BJ (cell line): ENCODE measurements at places on chromosomes 6 and 20.

DNA sequence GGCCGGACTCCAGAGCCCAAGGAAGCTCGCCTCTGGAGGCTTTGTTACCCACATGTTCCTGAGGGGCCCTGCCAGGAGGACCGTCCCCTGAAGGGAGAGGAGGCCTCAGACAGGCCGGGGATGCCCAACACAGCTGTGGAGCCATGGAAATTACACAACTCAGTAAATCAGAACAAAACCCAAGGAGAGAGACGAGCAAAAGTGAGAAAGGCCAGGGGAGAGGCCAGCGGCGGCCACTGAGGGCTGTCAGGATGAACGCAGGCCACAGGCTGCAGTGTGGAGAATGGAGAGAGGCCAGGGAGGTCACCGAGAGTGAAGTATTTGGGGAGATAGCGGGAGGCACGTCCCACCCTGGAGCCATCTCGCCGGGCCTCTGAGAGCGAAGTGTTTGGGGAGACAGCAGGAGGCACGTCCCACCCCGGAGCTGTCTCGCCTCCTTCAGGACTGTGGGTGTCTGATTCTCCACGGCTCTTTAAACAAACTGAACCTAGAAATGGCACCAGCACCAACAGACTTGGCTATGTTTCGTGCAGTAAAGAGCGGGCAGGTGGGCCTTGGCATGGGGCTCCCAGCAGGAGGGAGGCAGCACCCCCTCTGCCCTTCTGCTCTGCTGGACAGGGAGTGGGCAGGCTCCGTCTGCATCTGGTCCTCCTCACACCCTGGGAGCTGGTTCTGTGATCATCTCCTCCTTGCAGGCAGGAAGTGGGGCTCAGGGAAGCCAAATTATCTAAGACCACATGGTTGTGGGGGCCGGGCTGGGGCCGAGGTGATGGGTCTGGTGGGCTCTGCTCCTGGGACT, 91.0 kb downstream of the YTHDF1 start:
- DNase-seq, result no peak

- no peak for DNase-seq
Measured at GRCh38 chr6:53547166-53547810, 2.4 kb upstream of the GCLC start.

DNA sequence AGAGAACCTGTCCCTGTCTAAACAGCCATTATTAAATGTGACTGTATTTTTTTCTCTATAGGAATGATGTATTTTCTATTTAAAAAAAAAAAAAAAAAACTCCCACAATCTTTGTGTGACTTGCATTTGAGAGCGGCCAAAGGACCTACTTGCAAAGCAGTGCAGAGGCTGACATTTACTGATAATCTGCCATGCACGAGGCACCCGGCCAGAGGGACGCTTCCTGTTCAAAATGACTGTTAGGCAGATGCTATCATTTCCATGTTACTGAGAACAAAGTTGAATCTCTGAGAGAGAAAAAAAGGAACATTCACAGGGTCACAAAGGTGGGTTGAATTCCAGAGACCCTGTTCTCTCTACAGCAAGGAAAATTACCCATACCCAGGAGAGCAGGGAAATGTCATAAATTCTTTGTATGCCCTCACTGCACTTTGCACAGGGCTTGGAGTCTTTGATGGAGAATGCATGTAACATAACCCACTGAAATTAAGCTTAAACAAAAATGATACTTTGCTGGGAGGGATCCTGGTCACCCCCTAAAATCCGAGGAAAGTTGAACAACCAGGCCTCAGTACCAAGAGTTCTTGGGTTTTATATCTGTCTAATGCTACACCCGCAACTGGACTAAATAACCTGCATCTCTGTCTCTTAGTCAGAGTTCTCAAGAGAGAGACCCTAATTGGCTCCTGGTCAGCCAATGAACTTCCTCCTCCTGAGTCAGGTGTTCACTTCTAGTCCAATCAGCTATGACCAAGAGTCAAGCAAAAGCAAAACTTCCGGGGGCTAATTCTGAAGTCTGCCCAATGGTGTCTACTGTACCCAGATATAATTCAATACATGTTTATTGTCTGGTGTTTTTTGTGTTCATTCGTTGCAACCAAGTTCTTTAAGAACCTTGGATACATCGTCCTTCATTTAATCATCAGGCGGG, 61.2 kb downstream of the GCLC start:
- no peak for DNase-seq

- DNase-seq, result no peak
Measured at GRCh38 chr6:7604003-7604402, 14.0 kb downstream of the SNRNP48 start.

DNA sequence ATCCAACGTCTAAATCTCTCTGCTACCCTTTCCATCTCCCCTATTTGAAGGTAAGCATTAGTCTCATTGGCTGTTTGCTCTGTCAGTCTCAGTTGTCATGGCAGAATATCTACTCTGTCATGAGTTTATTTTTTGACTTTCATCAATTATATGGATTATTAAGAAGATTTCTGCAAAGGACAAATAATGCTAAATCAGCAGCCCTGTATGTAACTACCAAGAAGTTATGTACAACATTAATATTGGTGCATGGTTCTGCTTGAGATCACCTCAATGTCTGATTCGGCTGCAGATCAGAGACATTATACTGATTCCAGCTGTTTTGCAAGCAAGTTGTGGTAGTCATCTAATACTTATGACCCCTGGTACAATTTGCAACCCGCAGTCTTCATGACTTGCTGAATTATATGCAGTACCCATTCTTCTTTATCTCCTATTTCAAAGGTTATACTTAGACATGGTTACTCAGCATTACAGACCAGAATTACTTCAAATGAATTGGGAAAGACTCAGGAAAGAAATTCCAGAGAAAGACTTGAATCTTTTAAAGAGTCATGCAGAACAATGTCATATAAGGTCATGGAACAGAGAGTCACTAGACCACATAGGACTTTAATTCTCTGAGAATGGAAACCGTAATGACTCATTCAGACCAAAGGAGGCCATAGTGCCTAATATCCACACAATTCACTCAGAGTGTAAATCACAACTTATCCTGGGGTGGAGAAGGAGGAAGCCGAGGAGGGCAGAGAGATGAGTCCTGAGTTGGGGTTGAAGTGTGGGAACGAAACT, 201.4 kb downstream of the IBTK start:
- peak; percentile 84 for DNase-seq

DNA sequence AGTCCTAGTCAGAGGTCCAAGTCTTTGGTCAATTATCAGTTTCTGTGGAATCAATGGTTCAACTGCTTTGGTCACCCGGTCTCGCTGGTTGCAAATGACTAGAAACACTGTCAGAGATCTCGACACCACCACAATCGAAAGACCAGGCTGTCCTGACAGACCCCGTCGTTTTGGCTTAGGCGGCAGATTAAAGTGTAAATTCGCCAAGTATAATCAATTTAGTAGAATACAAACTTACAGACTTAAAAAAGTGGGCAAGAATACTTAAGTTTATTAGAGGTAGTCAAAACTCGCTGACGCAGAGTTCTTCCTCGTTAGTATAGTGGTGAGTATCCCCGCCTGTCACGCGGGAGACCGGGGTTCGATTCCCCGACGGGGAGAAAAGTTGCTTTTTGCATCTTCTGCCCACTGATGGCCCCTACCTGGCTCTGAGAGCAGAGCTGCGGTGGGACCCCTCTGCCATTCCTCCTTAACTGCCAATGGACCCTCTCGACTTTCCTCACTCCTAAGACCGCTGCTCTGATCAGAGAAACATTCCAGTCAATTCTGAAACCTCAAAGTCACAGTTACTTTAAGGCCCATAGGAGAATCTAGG, 30.6 kb upstream of the ZNF184 start:
- DNase-seq, result no peak

GRCh38 chr6:137365707-137366437, 128.3 kb downstream of the OLIG3 start:
- DNase-seq, result no peak

GRCh38 chr6:66478705-66479104, 771.7 kb upstream of the EYS start:
- DNase-seq, result no peak

- no peak for DNase-seq
Measured at GRCh38 chr20:59568509-59569024, 35.8 kb upstream of the PHACTR3 start.

GRCh38 chr6:69705954-69706353, 90.9 kb downstream of the LMBRD1 start:
- no peak for DNase-seq

DNA sequence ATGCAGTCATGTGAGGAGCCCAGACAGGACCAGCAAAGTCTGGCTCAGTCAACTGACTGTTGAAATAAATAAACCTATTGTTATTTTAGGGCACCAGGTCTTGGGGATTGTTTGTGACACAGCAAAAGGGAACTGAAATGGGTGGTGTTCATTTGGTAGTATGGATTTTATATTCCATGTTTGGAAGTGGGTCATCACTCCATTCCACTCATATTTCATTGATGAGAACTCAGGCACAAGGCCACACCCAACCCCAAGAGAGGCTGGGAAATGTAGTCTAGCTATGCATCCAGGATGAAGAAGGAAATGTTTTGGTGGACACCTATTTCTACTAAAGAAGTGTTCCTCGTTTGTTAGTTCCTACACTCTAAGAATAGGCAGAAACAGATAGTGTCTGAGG, 64.9 kb upstream of the BTBD3 start:
- no peak for DNase-seq

- no peak for DNase-seq
Measured at GRCh38 chr6:6559994-6560570, 28.4 kb upstream of the LY86 start.

DNA sequence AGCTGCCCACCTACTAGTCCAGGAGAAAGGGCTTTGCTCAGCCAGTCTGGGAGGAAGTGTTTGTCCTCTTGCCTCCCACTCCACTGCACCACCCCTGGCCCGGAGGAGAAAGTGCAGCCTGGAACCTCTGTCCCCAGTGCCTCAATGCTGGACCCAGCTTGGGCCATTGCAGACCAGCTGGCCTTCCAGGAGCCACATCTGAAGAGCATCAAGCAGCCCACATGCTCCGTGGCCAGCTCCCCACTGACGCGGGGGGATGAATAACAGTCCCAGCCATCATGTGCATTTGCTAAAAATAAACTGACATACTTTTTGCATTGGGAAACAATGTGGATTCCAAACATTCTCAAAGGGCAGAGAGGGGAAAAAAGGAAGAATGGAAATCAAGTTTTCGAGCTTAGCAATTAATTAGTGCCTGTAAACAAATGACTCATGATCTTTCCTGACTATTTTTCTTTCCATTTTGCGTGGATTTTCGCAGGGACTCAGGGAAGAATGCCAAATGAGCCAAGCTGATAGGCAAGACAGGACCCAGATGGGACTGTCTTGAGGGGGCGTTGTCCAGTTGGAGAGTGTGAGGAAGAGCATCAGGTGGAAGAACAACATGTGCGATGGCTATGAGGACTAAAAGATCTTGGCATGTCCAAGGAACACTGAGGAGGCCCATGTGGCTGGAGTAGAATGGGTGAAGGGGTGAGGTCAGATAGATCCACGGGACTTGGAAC, 34.1 kb downstream of the CEBPB start:
- peak; percentile 98 for DNase-seq

- peak; percentile 55 for DNase-seq
Measured at GRCh38 chr6:139533573-139534471, 159.4 kb upstream of the CITED2 start.

DNA sequence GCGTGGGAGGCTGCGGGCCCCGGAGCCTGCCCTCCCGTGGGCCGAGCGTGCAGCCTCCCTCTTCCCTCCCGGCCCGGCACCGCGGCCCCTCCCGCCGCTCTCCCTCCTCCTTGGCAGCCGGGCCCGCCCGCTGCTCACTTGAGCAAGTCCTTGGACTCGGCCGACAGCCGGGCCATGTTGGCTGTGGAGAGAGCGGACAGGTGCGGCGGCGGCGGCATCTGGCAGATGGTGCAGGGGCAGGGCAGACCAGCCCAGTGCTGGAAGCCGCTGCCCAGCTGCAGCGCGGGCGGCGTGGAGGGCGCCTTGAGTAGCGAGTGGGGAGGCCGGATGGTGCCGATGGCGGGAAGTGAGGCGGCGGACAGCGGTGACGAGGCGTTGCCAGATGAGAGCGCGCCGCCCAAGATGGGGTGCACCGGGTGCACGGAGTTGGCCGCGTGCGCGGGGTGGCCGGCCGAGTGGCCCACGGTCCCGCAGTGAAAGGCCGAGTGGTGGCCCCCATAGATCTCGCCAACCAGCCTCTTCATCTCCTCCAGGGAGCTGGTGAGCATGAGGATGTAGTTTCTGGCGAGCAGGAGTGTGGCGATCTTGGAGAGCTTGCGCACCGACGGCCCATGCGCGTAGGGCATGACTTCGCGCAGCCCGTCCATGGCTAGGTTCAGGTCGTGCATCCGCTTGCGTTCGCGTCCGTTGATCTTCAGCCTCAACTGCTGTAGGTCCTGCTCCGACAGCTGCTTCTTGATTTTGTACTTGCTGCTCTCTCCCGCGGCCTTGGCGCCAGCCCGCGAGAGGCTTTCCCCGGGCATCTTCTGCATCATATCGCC, 766 bp downstream of the OLIG3 start:
- DNase-seq, result no peak

GRCh38 chr20:13563854-13564253, 74.9 kb downstream of the TASP1 start:
- DNase-seq, result no peak

GRCh38 chr6:146819596-146820320, 221.0 kb downstream of the ADGB start:
- no peak for DNase-seq

- no peak for DNase-seq
Measured at GRCh38 chr6:7732228-7732627, 6.3 kb downstream of the BMP6 start.

DNA sequence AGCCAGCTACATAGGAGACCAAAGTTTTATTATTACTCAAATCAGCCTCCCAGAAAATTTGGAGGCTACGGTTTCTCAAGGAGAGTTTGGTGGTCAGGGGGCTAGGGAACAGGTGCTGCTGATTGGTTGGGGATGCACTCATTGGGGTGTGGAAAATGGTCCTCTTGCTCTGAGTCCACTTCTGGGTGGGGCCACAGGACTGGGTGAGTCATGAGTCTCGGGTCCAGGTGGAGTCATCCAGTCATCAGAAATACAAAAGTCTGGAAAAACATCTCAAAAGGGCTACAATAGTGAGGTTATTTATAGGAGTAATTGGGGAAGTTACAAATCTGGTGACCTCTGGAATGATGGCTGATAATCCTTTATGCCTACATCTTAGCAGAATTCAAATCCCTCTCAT, 54.3 kb upstream of the SLC22A16 start:
- no peak for DNase-seq

- no peak for DNase-seq
Measured at GRCh38 chr20:20697325-20697845, 15.1 kb downstream of the RALGAPA2 start.

- DNase-seq, result no peak
Measured at GRCh38 chr6:107061125-107062020, 33.4 kb downstream of the MTRES1 start.

DNA sequence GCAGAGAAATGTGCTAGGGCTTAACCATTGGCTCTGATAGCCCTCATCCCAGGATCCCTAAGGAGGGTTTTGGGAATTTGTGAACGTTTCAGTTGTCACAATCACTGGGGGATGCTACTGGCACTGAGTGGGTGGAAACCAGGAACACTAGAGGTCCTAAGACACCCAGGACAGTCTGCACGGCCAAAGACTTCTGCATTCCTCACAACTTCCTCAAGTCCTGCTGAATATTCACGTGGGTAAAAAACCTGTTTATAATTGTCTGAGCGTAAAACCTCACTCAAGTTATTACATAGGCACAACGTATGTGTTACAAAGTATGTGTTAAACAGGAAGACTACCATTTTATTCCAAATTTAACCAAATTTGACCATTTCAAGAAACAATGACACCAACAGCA, 52.4 kb downstream of the GMDS start:
- no peak for DNase-seq

GRCh38 chr20:25148181-25148981, 47.1 kb upstream of the ENTPD6 start:
- DNase-seq, result no peak
